ENCODE measurements at places on chromosomes 3 and 15.

DNA sequence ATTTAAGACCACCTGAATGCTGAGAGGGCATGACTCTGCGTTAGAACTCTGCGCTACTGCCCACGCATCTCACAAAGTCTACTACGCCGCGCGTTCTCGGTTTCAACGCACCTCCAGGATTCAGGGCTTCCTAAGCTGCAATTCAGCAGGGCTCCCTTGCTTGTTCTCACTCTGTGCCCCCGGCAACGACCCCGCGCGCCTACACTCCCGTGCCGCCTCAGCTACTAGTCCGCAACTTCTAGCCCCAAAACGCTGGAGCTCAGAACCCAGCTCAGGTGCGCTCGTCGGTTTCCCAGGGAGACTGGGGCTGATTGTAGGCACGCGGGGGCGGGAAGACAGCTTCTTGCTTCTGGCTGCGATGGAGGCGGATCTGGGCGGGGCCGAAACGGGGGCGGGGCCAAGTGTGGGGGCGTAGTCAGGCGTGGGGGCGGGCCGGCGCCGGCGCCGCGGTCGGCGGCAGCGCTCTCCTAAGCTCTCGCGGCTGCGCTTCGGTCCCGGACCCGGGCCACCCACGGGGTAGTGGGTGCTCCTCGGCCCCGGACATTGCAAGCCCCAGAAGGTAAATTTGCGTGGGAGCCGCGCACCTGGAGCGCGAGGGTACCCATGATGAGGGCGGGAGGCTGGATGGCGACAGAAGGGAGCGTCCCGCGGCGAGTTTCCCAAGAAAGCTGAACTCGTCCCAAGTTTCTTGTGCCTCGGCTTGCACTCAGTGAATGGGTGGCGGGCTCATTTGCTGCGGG lies at the start of gene ARHGEF26:
ARHGEF26 (plus strand) TSS at position 430 of the 740 bp plus-strand sequence. CDS start 603 bp downstream, outside the sequence.
- DNase-seq, result peak; percentile 65

DNA sequence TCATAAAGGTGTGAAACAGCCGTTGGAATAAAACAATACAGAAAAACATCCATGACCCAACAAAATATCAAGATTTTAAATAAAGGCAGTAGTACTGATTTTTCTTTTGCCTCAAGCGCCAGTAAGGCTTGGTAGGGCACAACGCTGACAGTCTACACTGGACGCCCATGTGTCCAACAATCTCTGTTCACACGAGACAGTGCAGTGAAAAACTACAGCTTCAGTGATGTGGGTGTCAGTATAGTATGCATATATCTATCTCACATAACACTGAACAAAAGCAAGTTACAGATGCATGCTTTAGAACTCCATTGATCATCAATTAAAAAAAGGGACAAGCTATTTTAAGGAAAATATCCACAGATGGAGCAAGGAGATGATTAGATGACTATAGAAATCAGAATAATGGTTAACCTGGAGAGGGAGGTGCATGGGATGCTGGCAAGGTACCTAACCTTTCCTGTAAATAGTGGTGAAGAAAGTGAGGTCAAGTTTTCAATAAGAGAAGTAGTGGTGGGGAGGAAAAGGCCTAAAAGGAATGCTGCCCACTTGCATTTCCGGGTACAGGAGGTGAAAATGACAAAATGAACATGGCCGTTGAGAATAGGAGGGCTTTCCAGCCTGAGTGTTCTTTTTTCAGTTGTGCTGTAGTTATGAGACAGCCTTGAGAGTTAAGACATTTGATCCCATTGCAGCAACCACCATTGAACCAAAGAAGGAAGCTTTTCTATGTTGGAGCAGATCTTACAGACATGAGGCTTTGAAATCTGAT lies 42.7 kb downstream of the CTNNB1 start:
- no peak for DNase-seq

DNA sequence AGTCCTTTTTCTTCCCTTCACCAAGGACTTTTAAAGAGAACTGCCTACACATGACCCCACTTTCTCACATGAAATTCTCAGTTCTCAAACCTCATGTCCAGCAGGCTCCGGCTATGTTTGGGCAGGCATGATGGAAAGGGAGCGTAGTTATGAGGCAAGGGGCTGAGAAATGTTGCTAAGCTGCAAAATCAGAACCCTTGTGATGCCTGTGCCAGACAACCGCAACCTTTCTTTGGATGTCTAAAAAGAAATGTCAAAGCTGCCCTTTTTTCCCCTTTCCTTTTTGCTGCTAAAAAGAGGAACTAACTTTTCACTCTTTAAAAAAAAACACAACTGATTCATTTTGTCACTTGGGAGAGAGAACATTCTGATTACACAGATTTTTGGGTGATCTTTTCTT lies 19.2 kb downstream of the GNB4 start:
- DNase-seq, result no peak

DNA sequence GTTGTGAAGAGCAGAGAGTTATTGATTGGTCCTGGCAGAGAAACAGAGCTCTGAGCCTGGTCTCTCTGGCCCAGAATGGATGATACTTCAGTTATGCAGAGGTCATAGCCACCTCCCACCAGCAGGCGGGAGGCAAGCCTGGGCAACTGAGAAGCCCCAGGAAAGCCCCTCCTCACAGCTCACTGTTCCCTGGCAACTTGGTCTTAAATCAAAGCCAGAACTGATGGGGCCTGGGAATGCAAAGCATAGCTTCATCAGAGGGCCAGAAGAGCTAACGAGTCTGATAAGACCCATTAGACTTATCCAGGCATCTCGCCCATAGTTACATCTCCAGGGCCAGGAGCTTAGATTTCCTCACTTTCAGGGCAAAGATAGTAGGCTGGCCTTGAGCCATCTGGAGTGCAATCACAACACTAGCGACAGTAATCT lies 5.5 kb upstream of the COLQ start:
- no peak for DNase-seq

DNA sequence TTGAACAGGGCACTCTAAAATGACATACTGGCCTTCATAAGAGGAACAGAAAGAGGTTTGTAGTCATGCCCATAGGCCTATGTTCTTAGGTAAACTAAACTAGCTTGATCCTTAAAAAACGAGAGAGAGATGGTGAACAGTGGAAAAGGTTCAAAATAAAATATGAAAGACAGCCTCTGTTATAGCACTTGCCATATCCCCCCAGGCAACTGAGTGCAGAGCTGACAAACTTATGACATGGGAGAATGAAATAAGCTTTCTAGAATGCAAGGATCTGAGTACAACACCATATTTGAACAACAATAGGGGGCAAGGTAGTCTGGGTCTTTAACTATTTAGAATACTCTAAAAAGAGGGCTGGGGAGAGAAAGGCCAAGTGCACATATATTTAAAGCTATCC lies 700.6 kb upstream of the CFAP20DC start:
- no peak for DNase-seq

- no peak for DNase-seq
Measured at GRCh38 chr3:4271834-4272233, 31.3 kb upstream of the SETMAR start.

DNA sequence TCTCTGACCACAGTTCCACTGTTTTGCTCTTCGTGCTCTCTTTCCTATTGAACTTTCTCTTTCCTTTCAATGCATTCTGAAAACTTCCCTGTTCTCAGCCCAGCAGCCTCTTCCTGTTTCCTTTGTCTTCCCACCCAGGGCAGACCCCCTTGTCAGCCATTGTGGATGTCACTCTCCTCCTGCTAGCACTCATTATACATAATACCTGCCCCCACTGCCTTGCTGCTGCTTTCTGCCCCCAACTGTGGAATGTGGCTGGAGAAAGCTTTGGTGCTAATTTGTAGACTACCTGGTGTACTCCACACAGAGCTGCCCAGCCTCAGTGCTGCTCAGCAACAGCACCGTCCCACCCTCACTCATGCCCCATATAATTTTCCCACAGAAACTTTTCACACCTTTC lies 80.2 kb downstream of the CHCHD6 start:
- DNase-seq, result no peak

- no peak for DNase-seq
Measured at GRCh38 chr3:143224716-143225115, 105.1 kb downstream of the CHST2 start.

- DNase-seq, result no peak
Measured at GRCh38 chr3:21484828-21485144, 266.2 kb downstream of the ZNF385D start.

DNA sequence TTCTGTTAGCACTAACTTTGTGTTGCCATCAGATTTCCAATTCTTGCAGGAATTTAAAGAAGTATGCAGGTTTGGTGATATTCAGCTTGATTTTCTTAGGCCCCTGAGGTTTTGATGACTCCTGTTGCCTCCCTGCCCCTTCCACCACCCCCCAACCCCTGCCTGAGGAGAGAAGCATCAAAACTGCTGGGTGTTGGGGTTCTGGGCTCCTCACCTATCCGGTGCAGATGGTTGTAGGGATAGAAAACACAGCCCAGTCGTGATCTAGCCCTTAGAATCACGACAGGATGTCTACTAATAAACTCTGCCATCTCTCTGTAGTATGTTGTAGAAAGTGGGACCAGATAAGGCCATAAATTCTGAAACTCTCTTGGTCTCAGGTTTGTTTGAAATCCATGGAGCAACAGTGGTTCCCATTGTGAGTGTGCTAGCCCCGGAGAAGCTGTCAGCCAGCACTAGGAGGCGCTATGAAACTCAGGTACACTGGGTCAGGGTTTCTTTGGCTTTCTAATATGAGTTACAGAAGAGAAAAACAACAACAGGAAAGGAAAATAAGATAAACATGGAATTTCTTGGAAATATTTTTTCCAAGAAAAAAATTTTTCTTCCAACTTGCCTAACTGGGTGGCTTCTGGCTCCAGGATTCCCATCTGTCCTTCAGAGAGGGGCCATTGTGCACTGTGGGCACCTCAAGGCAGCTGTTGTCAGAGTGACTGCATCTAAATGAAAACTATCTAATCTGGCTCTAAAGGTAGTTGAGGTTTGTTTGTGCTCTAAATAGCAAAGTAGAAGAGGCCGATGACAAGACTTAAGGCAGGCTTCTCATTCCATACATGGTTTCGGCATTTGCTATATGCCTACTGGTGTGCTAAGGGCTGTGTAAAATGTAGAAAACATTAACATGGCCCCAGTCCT lies 8.7 kb downstream of the SRP14 start:
- no peak for DNase-seq

Data from CD8-positive, alpha-beta memory T cell (primary cell).